ENCODE measurements at places on chromosomes 11 and 22.
A peak's percentile ranks its signal among the peaks of the same experiment; 100 is the strongest.

- no peak for DNase-seq
Measured at GRCh38 chr11:23404225-23405160, 544.2 kb upstream of the CCDC179 start.

DNA sequence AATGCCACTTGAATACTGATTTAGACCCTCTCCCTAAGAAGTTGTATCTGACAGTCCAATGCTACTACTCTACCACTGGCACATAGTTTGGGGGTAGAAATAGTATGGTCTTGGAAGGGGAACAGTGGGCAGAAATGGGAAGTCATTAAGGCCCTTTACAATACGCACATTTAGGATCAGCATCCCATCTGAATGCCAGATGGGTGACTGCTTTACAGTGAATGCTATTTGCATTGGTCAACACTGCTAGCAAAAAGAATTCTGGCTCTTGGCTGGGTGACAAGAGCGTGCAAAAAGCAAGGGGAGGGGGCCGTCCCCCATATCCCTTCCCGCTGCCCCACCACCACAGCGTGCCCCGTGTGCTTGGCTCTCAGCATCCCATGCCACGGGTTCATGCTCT, 104.7 kb upstream of the BID start:
- no peak for DNase-seq

- DNase-seq, result no peak
Measured at GRCh38 chr22:27154717-27155116, 497.3 kb downstream of the MIAT start.

DNA sequence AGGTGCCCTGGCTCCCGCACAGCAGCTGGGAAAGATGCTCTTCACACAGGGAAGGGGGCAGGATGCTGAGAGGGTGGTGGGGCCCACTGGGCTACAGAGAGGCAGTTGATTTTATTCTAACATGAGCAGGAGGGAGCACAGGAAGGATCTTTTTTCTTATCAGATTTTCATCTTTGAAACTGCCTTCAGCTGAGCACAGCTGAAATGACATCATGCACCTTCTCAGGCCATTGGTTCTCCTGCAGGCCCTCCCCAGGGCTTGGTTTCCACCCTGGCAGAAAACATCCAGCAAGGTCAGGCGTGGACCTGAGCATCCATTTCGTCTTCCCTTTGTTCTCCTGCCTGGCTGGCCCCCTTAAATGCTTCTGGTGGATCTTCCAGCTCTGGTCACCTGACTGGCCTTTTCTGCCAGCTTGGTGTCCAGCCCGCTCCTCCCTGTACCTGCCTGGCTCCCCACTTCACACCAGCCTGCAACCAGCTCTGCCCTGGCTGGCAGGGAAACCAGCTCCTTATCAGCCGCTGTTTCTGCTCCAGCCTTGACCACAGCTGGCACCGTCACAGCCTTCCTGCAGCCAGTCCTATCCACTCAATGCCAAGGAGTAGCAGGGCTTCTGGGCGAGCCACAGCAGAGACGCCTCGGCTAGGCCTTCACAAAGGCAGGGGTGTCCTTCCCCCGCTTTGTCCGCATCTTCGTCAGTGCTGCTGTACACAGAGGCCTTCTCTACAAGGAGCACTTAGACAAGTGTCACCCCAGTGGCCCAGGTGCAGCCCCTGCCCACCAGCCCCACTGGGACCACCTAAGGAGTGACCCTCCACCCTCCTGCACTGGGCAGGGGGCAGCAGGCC, 36.5 kb downstream of the TOM1 start:
- DNase-seq, result no peak

- DNase-seq, result peak; percentile 41
Measured at GRCh38 chr22:38317122-38317994, at the start of gene CSNK1E. Gene CSNK1E (minus strand): TSS chr22:38317433. CDS start chr22:38314157, 3,276 bp downstream.

DNA sequence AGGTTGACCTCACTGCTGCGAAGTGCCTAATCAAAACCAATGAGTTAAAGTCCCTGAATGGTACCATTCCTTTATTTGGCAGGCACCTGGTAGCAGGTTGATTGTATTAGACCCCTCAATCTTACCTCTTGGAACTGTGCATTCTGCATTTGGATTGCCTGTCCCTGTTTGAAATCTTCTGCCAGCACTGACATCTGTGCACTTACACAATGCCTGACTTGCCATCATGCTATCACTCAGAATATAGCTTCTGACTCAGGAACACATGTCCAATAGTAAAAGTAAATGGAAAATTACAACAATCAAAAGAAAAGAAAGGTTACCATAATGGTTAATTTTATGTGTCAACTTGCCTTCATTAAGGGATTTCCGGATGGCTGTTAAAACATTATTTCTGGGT, 366.0 kb upstream of the PDGFD start:
- no peak for DNase-seq

- DNase-seq, result no peak
Measured at GRCh38 chr11:106306942-106307341, 229.5 kb downstream of the AASDHPPT start.

- DNase-seq, result no peak
Measured at GRCh38 chr11:76190376-76190775, 15.9 kb downstream of the WNT11 start.

DNA sequence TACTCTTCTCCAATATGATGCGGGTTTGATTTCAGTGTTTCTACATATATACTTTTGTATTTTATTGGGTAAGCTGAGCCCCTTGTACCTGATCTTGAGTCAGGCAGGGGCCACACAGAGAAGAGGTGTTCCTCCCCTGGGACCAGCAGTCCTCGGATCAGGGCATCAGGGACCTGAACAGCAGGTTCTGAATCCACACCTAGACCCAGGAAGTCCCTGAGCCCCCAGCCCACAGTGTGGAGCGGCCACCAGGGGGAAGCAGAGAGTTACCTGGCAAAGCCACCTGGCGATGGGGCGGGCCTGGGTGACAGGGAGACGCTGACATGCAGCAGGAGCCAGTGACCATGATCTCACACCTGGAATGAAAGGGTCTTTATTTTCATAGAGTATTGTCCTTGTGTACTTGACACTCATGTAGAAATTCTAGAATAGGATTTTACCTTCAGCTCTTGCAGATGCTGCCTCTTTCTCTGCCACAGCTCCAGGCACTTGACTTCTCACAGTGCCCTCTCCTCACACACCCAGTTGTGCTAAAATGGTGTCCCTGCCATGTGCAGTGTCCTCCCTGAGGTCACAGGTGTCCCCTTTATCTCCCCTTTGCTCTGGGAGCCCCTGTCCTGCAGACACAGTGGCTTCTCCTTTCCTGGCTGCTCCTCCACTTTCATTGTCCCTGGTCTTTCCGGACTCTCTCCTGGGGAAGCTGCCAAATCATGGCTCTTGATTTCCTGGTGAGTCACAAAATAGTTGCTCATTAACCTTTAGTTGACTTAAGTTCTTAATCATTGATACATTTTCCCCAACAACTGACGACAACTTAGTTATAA, 48.5 kb downstream of the GGTLC2 start:
- peak; percentile 49 for DNase-seq

DNA sequence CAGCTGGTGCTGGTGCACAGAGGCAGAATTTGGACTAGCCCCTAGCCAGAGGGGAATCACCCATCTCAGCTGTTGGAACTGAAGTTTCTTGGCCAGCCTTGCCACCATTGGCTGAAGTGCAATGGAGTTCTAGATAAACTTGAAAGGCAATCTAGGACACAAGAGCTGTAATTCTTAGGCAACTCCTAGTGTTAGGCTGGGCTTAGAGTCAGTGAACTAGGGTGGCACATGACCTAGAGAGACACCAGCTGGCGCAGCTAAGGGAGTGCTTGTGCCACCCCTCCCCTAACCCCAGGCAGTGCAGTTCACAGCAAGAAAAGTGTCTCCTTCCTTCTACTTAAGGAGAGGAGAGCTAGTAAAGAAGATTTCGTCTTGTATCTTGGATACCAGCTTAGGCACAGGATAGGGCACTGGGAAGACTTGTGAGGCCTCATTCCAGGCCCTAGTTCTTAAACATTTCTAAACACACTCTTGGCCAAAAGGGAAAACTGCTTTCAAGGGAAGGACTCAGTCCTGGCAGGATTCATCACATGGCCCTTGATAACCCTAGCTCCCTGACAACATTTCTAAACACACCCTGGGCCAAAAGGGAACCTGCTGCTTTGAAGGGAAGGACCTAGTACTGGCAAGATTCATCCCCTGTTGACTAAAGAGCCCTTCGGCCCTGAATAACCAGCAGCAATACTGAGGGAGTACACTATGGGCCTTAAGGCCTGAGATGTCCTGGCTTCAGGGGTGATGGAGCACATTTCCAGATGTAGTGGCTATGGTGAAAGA, 53.4 kb downstream of the XRRA1 start:
- no peak for DNase-seq

DNA sequence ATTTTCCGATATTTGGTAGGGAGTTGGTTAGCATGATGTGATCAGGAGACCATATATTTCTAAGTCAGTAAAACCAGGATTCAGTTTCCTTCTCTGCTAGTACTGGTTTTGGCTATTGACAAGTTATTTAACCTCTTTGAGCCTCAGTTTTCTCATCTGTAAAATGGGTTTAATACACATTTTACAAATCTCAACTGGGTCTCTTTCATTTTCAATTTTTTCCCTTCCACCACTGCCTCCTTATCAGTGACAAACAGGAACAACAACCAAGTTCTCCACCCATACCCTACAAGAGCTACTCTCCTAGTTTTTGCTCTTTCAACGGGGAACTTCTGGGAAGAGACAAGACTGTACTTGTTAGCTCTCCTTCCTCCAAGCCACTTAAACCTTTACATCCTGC, 6.2 kb upstream of the APLP2 start:
- no peak for DNase-seq

- DNase-seq, result no peak
Measured at GRCh38 chr11:92811341-92811740, 158.1 kb upstream of the MTNR1B start.

DNA sequence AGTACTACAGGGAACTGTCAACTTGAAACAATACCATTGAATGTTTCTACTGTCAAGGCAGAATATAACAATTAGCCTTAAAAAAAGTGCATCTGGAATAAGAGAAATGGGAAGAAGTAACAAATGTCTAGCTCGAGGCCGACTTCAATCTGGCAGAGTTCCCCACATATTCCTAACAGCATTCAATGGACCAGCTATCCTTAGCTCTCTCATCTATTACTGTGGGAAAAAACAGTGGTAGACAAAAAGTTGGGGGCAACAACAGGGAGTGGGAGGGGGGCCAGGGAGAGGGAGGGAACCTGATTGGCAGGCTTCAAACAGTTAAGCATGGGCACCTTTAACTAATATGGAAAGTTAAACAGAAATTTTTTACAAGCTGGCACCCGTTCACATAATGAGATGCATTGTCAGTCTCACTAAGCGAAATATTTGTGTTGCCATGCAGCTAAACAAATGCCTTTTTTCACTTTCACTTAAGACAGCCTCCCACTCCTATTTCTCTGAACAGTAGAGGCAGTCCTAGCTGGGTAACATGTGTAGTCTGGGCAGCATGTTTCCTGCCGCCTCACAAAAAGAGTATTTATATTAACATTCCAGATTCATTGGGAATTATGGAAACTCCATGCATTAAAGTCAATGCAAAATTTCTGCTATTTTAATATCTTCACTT, 62.2 kb upstream of the SOX6 start:
- no peak for DNase-seq

DNA sequence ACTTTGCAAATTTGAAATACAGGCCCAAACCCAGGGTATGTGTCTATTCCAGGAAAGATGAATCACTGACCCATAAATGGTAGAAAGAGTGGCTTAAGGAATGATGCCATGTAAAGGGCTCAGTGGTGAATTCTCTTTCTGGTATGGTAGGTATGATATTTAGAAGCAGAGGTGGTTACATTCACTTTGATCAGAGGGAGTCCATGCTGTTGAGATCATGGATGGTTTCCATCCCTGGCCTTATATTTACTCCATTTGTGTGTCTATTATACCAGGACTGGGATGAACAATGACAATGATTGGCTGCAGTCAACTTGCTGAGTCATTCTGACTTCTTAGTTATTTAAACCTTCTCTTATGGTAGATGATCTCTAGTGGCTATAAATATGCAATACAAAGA, 419.8 kb upstream of the LRRC4C start:
- no peak for DNase-seq

- DNase-seq, result no peak
Measured at GRCh38 chr11:115924744-115925567, 420.7 kb upstream of the CADM1 start.

- no peak for DNase-seq
Measured at GRCh38 chr11:121131656-121132055, 30.6 kb downstream of the TECTA start.

GRCh38 chr22:25818541-25818940, 76.6 kb downstream of the MYO18B start:
- no peak for DNase-seq

DNA sequence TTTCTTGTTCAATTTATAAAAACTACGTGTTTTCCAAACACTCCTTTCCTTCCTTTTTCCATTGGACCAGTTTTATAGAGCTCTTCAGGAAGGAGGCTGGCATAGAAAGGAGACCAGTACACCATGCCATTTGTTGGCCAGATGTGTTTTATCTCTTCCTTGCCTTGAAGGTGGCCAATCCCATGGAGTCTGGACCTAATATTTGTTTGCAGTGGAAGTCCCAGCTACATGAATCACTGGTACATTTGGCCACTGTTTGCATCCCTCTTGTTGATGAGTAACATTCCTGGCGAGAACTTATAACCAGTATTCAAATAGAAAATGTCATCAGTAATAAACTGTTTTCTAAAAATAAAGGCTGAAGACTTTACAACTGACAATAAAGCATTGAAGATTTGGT, 110.2 kb downstream of the ANO3 start:
- DNase-seq, result no peak

GRCh38 chr22:27848005-27848404, 46.4 kb upstream of the MN1 start:
- no peak for DNase-seq
